ENCODE measurements at places on chromosomes 5 and 9.

- DNase-seq = no peak
Observed at GRCh38 chr5:133457439-133458355, 154.6 kb downstream of the FSTL4 start.

DNA sequence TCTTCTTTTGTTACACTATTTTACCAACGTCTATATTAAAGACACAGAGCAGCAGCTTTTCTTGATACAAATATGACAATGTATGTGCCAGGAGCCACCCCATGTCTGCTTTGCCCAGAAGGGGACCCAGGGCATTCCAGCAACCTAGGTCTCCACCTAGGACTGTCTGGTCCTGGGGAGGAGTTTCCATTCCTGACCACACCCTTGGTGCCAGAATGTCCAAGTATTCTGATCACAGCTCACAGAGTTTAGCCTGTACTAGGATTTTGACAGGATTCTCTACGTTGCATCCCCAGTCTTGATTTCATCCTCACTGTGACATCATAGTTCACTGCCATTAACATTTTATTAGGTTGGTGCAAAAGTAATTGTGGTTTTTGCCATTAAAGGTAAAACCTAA is 224.7 kb downstream of the SREK1 start:
- DNase-seq = no peak

GRCh38 chr5:40676613-40677343 is 2.9 kb upstream of the PTGER4 start:
- peak; percentile 79 for DNase-seq

- DNase-seq = no peak
Observed at GRCh38 chr5:173291722-173292658, 36.2 kb downstream of the STC2 start.

- DNase-seq = no peak
Observed at GRCh38 chr5:114308508-114308907, 53.4 kb upstream of the KCNN2 start.
